NCI-H187 treated with DMSO at 0.1 percent for 48 hours (cell line): ENCODE measurements at places on chromosomes 3 and 15.

DNA sequence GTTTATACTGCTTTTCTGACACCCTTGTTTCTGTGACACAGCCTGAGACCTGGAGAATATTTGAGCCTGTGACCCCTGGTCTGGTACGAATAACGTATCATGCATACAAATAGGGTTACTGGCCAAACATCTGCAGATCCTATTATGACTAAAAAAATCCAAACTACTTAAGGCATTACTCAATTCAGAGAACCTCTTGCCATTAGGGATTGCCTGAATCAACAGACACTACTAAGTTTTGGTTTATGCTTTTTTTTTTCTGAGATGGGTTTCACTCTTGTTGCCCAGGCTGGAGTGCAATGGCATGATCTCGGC is 35.4 kb downstream of the OSBPL10 start:
- DNase-seq = no peak

GRCh38 chr3:178561239-178561638 is 25.0 kb downstream of the KCNMB2 start:
- DNase-seq = no peak

GRCh38 chr15:77097921-77098320 is 27.0 kb upstream of the TSPAN3 start:
- DNase-seq = no peak

DNA sequence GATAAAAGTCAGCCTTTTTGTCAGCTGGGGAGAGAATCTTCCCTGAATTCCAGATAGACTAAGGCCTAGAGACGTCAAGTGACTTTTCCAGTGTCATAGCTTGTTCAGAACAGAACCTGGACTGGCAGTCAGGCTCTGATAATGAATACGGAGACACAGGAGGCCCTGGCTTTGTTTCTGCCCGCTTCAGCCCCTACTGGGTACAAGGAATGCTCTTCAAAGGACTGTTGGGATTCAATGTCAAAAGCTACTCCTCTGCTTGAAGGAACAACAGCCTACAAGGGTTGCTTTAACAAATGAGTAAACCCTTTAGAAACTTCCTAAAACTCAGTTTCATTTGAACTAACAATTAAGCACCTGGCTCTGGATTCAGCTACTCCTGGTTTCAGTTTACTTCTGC is 412.3 kb downstream of the OXSM start:
- DNase-seq = no peak

DNA sequence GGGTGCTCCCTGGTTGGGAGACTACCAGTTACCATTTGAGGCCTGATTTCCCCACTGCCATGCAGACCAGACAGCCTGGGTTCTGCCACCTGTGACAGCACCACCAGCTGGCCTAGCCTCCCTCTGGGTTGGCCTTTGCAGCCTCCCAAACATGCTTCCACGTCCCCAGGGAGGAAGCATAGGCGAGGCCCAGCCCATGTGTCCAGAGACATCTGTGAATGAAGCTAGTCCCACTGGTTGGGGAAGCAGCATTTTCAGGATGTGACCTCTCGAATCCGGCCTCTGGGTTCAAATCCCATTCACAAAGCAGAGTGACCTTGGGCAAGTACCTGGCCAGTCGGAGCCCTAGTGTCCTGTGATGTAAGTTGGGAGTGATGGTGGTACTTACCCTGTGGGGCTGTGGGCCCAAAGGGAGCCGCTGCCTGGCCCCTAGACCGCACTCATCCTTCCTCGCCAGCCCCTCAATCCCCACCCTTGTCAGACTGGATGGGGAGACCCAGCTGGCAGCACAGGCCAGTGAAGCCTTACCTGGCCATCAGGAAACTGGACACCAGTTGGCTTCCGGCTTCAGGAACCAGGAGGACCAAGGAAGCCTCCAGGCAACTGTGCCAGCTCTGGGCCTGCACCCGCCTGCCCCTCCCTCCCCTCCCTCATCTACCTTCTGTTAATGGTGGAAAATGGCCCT is 6.0 kb downstream of the KLF15 start:
- DNase-seq = no peak

DNA sequence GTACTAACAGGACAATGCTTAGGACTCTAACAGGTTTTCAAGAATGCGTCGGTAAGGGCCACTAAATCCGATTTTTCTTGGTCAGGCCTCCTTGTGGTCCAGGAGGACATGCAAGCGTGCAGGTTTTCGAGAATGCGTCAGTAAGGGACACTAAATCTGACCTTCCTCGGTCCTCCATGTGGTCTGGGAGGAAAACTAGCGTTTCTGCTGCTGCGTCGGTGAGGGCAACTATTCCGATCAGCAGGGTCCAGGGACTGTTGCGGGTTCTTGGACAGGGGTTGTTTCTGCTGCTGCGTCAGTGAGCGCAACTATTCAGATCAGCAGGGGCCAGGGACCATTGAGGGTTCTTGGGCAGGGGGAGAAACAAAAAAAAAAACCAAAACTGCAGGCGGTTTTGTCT is 7.8 kb upstream of the UBP1 start:
- DNase-seq = no peak

GRCh38 chr3:8621872-8622271 is 22.7 kb downstream of the SSUH2 start:
- DNase-seq = no peak

- DNase-seq = no peak
Measured at GRCh38 chr3:156300371-156300770, 180.0 kb downstream of the KCNAB1 start.

GRCh38 chr15:62641825-62642224 is 400.7 kb upstream of the TPM1 start:
- no peak for DNase-seq

DNA sequence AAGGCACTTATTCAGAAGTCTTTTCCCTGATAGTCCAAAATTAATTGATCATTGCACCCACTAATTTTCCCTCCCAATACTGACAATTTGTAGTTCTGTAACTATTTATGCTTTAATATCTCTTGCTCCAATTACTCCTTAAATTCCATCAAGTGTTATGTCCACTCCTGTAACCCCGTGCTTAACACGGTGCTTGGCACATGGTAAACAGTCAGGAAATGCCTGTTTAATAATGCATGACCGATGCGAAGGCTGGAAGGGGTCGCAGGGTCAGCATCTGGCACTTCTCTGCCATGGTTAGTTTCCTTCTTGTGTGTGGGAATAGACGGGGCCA is 553 bp upstream of the SEC22A start:
- DNase-seq = no peak

- DNase-seq = no peak
Measured at GRCh38 chr15:50046159-50046558, 72.9 kb downstream of the ATP8B4 start.

DNA sequence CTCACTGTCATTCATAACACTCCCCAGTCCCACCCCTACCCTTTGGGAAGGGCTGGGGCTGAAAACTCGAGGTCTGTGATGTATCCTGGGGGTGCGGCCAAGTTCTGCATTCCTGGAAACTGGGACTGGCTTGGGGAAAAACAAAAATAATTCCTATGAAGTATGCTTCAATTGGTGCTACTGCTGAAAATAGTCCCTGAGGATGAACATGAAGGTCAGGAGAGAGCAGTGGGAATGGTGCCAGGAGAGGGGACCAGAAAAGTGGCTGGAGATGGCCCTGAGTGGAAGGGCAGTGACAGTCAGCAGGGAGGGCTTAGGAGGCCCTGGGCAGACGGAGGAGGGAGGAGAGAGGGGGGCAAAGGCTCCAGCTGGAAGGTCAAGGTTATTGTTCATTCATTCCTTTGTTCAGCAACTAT is 4.8 kb upstream of the ISLR start:
- no peak for DNase-seq

DNA sequence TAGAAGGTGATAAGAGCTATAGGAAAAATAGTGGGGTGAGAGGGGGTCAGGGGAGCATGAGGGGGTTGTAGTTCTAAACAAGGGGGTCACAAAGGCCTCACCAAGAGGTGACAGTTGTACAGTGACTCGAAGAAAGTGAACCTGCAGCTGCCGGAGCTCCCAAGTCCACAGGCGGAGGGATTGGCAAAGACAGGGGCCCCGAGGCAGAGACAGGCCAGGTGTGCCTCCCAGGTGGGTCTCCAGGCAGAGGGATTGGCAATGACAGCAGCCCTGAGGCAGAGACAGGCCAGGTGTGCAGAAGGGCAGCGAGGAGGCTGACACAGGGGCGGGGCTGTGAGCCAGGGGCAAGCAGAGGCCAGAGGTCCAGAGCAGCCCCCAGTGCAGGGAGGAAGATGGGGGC is 63.7 kb downstream of the DNAJB8 start:
- no peak for DNase-seq

DNA sequence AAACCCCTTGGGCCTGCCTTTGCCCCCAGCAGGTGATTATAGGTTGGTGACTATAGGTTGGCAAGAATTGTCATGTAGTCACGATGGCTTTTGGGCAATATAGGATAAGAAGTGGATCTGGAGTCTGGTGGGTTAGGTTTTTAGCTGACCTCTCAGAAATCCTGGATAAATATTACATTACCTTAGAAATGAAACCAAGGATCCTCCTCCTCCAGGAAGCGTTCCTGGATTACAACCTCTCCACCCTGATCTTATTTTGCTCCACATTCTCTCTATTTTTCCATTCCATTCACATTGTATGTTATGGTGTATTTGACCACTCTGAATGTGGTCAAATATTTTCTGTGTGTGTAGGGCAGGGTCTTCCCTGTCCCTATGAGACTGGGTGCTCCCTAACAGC is 82.3 kb downstream of the SEMA5B start:
- no peak for DNase-seq

- no peak for DNase-seq
Measured at GRCh38 chr3:32113981-32114545, 7.6 kb downstream of the GPD1L start.

DNA sequence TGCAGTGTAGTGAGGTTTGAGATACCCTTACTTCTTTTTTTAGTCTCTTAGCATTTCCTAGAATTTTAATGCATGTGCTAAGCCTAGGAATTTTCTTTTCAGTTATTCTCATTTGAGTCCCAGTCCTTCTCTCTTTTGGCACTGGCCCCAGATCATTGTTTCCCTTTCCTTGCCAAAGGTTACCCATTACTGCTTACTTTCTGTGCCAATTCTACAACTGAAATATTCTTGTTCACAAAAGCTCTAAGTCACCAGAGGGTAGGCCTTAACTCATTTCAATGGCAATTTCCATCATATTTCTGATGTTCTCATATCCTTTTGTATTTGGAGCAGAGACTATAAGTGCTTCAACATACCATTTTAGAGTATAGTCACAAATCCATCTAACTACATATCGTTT is 199.6 kb upstream of the CBLB start:
- DNase-seq = no peak

GRCh38 chr3:156407617-156408225 is 147.2 kb downstream of the SSR3 start:
- no peak for DNase-seq

GRCh38 chr15:91880373-91880772 is 26.9 kb downstream of the SLCO3A1 start:
- no peak for DNase-seq

DNA sequence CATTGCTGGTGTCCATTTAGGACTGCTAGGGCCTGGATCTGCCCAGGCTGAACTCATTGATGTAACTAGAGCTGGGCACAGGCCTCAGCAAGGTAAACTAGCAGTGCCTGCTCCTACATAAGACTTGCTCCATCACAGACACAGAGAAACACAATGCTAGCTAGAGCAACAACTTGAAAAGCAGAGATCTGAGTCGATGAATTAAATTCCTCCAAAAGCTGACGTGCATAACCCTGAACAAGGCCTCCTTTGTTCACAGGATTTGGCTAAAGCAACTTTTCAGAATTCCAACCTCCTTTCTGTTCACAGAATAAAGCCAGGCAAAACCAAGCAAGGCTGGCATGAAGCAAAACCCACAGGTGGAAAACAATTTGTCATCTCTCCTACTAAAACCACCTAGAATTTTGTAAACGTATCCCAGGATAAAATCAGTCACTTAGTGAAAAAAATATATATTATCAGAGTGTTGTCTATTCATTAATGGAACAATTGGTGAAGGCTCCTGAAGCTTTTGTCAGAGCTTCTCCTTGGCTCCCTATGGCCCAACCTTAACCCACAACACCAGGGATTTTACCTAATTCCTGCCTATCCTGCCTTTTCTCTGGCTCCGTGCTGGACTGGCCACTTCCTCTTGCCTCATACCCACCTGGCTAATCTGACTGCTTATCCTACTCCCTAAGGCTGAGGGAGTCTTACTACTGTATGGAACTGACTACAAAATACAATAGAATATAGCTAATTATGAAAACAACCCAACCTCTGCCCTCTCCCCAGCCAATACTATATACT is 39.9 kb downstream of the PLCH1 start:
- DNase-seq = no peak

DNA sequence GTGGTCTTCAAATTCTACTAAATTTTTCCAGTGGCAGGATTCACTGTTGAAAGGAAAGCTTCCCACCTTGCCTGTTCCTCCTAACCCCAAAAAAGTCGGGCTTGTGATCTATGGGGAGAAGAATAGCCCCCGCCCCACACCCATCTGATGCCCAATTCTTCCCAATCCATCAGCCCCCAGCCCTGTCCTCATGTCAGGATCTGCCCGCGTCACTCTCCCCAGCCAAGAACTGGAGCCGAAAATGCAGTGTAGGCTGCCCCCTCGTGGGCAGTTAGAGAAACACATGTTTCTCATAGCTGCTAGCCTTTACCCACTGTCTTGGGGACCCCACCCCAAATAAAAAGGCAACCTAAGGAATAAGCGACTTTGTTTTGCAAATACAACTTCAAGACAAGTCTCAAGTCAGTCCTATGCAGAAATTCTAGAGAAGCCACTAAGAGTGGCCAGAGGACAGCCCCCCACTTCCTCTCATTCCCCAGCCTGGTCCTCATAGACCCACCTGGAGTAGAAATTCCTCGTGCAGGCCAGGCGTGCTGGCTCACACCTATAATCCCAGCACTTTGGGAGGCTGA is 13.0 kb upstream of the CSK start:
- no peak for DNase-seq

GRCh38 chr15:73746883-73747282 is 6.3 kb downstream of the INSYN1 start:
- no peak for DNase-seq

DNA sequence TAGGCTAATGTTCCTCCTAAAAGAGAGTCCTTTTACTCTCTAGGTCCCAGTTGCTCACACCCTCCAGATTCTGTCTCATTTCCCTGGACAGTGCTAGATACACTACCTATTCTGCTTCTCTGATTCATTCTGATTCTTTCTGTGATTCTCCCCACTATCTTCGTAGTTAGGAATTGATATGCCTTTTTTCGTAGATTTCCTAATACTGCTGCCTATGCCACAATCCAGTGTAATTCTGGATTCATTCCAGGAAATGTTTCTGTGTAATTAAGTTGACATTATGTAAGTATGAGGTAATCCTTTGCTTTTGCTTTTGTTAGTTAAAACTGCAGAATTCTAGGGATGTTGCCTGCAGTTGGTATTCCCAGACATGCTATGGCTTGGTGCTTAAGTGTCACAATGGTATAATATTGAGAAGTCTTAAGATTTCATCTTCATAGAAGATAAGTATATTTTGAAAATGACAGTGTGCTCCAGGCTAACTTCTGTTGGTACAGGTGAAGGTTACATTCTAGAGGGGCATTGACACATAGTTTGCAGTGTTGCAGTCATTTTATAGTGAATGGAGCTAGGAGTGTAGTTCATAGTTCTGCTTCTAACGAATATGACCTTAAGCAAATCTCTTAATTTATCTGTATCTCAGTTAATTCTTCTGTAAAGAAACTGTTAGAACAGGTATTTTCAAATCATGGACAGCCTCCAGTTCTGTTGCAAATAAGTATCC is 54.3 kb downstream of the RIOX2 start:
- no peak for DNase-seq
